Activated naive CD4-positive, alpha-beta T cell (primary cell): ENCODE measurements at places on chromosomes 1 and 21.

- no peak for DNase-seq
Measured at GRCh38 chr1:83954166-83954823, 44.6 kb downstream of the TTLL7 start.

DNA sequence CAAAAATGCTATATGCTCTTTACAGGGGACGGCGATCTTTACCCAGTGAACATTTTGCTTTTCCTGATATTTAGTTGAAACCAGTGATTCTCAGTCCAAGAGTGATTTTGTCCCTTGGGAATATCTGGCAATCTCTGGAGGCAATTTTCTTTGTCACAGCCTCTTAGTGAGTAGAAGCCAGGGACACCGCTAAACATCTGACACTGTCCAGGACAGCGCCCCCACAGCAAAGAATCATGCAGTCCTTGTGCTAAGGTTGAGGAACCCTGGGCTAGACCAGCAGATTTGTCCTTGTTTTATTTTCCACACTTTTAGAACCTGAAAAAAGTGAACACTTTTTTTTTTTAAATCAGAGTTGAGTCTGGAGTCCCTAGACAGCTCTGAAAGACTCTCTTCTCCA lies 13.1 kb downstream of the EVA1C start:
- DNase-seq: no peak

GRCh38 chr21:36029309-36029708 lies 31.0 kb downstream of the SETD4 start:
- DNase-seq: no peak

- peak; percentile 24 for DNase-seq
Measured at GRCh38 chr1:174021591-174022079, 522 bp downstream of the RC3H1 start.

DNA sequence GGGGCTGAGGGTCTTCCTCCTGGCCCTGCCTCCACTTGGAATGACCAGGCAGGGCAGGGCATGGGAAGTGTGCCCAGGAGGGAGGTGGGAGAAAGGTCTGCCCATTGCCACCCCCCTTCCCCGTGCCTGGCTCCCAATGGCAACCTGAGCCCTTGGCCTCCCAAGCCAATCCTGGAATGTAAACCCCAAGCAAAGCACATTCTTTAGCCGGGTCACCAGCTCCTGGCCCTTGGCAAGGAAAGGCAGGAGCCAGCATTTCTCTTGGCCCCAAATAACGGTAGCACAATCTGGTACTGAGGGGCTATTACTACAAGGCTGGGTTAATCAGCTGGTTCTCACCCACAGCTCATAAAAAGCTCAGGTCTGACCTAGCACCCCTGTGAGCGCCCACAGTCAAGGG lies 6.9 kb upstream of the NUAK2 start:
- DNase-seq: no peak

DNA sequence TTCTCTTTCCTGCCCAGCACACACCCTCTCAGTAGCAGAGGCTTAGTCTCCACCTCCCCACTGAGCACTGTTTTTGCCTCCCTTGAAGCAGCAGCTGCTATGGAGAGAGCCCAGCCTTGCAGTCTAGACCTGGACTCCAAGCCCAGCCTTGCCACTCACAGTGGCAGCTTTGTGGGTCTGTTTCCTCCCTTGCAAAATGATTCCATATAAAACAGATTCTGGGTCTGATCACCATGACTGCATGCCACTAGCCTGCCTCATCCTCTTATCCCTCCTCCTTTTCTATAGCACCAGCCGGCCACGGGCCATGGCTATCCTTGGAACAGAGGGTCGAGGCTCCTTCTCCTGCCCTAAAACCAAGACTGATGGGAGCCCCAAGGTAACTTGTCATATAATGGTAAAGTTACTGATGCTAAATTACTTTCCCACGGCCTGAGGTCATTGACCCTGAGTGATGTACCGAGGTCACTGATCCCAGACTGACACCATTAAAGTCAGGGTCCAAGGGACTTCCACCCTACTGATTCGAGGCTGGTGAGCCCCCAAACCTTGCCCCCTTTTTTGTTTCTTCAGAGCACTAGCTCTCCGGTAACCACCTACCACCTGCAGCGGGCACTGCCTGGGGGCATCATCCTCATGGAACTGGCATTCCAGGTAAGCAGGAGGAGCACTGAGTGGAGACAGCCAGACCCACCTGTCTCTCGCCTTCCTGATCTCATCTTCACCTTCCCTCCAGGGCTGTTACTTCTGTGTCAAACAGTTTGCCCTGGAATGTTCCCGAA lies 7.9 kb downstream of the HYI start:
- DNase-seq: no peak

GRCh38 chr21:29819675-29820326 lies 120.0 kb downstream of the GRIK1 start:
- no peak for DNase-seq

- DNase-seq: no peak
Measured at GRCh38 chr21:21018821-21019220, 20.6 kb downstream of the NCAM2 start.

DNA sequence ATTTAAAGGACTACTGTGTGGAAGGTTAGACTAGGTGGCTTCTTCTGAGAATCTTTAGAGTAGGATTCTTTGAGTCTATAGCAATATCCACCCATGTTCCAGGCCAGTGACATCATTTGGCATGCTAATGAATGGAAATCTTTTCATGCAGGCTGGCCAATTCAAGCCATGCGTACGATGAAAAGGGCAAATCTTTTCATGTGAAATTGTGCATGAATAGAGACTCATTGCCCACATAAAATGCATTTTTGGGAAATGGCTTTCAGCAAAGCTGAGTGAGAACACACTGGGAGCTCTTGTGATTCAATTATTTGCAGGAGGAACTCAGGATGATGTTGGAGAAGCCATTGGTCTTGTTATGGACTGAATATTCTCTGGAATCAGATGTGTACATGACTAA lies 324.9 kb upstream of the DAB1 start:
- no peak for DNase-seq

DNA sequence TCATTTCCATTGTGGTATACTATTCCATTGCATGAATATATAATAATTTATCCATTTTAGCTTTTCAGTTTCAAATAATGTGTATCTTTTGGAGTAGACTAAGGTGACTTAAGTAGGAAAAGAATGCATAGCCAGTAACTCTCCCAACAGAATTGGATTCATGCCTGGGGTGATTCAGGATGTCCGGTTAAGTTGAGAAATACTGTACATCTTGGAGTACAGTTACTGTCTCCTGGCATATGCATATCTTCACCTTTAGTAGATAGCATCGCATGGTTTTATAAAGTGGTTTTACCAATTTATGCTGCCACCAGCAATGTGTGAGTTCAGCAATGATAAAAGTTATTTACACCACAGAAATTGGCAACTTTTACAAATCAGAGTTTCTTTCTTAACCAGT lies 18.6 kb upstream of the SLC6A9 start:
- no peak for DNase-seq

DNA sequence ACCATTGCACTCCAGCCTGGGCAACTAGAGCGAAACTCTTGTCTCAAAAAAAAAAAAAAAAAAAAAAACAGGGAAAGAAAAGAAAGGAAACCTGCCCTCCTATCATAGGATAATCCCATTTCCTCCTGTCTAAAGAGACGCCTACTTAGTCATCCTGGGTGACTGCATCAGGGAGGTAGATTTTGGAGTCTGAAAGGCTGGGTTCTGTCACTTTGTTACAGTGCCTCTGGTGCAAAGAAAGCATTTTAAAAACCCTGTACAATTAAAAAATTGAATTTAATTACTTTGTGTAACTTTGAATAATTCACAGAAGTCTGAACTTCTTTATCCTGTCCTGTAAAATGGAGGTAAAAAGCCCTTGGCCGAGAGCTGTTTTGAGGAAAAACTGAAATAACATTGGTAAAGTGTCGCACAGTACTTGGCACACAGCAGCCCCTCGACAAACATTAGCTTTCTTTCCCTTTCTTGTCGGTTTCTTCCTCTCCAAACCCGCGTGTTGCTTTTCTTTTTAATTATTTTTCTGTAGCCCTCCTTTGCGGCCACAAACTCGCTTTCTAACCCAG lies 657 bp upstream of the HDAC1 start:
- DNase-seq: no peak

DNA sequence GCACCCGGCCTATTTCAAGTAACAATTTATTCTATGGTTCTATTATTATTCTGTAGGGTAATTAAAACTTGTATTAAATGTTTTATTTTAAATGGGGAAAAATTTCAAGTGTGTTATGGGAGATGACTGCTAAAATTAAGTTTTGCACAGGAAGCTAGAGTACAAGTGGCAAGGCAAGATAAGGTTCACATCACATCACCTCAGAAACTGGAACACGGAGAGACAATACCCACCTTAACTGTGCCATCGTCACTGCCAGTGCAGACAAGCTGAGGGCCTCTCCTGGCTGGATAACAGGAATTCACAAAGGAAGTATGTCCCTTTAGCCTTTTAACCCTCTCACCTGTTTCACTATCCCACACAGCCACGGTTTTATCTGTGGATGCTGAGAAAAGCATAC lies 7.6 kb downstream of the SNRNP40 start:
- no peak for DNase-seq

DNA sequence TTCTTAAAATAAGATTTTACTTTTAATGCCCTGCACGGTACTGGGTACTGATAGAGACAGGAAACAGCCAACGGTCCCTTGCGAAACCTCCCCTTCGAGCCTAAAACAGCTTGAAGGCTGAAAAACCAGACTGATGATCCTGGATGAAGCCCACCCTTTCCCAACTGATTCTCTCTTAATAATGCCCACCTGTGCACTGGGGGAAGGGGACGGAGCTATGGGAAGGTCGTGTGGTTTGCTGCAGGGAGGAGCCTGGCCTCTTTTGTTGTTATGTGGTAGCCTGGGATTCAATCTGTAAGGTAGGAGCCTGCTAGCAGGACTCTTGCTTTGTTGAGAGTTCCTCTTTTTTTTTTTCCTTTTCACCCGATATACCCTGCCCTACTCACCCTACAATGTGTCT lies 25.6 kb downstream of the SAMSN1 start:
- DNase-seq: no peak

DNA sequence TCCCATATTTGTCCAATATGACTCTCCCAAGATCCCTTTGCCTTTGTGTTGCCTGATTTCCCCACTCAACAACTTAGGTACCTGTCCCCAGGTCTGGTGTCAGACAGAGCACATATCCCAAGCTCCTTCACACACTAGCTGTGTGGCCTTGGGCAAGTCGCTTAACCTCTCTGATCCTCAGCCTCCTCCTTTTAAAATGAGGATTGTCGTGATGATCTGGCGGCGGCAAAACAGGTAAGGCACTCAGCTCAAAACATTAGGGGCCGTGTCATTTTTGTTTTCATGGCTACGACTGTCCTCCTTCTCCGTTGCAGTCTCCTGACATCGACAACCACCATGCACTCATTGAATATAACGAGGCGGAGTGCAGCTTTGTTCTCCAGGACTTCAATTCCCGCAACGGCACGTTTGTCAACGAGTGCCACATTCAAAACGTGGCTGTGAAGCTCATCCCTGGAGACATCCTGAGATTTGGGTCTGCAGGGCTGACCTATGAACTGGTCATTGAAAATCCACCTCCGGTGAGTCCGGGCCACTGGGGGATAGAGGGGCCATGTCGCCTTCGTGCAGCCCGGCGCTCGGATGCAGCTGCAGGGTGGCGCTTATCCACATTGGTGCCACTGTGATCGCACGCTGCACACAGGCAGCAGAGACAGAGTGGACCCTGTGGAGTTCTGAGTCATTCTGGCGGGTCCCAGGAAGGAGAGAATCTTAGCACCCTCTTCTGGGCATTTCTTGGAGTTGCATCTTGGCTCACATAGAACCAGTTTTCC lies 25.2 kb downstream of the FHAD1 start:
- DNase-seq: no peak

GRCh38 chr1:22838965-22839364 lies 128.3 kb downstream of the EPHB2 start:
- no peak for DNase-seq
